ENCODE measurements at places on chromosomes 6 and 20.
A peak's percentile ranks its signal among the peaks of the same experiment; 100 is the strongest.

DNA sequence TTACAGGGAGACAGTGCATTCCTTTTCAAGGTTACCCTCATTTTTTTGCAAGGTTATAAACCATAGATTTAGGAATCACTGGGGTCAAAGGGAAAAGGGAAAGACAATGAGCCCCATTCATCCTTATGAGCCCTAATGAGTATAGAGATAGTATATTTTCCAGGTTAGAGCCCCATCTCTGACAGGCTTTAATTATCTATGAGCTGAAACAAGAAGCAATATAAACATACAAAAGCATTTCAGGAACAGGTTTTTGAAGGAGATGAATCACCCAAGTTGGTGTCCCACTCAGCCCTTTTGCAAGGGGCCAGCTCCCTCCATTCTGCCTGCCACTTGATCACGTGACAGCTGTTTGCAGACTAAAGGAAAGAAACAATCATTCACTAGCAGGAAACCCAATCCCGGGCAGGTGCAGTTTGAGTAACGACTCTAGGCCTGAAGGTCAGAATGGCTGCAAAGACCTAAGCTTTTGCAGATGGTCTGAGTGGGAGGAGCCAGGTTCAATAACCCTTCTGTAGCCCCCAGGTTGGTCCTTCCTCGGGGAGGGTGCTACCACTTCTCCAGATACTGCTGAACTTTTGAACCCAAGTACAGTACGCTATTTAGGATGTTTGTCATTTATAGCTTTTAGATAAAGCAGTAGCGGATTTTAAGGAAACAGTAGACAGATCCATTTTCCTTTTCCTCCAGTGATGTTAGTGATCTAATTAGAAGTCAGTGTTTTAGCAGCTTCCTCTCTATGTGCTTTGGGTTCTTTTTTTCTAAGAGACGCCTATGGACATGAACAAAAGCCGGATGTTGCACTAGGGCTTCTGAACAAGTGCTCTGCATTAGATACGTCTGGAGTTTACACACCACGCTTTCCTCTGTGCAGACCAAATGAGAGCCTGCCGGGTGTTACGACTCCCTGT lies 253.2 kb downstream of the SOX4 start:
- DNase-seq = peak; percentile 37

GRCh38 chr20:3733119-3733995 lies 872 bp downstream of the HSPA12B start:
- no peak for DNase-seq

DNA sequence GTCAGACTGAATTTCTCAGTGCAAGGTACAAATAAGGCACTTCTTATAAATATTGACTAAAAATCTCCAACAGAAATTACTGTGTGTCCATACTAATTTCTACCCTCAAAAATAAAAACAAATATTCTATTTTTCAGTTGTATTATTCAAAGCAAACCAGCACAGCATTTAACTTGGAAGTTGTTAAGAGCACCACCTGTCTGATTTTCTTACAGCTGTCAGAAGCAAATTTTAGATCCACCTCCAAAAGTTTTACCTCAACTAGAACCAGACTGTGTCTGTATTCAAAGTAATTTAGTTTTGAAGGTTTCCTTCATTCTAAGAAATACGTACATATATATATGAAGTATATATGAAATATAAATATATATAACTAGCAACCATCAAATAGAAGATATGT lies 1.2 kb downstream of the TRDN start:
- DNase-seq = no peak

DNA sequence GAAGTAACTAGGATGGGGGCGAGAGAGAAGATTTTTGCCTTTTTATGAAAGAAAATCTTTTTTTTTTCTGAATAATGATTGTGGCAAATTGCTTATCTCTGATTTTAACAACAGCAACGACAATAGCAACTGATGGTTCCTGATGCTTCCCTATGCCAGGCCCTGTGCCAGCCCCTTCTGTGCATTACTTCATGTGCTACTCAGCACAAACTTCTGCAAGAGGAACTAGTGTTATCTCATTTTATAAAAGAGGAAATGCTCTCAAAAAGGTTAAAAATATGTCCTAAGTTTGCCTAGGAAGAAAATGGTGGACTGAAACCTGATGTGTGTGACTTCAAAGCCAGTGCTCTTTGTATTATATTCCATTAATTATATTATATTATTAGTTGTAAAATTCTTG lies 74.0 kb upstream of the RALGAPA2 start:
- no peak for DNase-seq

GRCh38 chr6:163391985-163392384 lies 22.5 kb upstream of the QKI start:
- DNase-seq = no peak

GRCh38 chr6:45423824-45424450 lies 46.2 kb upstream of the SUPT3H start:
- no peak for DNase-seq

DNA sequence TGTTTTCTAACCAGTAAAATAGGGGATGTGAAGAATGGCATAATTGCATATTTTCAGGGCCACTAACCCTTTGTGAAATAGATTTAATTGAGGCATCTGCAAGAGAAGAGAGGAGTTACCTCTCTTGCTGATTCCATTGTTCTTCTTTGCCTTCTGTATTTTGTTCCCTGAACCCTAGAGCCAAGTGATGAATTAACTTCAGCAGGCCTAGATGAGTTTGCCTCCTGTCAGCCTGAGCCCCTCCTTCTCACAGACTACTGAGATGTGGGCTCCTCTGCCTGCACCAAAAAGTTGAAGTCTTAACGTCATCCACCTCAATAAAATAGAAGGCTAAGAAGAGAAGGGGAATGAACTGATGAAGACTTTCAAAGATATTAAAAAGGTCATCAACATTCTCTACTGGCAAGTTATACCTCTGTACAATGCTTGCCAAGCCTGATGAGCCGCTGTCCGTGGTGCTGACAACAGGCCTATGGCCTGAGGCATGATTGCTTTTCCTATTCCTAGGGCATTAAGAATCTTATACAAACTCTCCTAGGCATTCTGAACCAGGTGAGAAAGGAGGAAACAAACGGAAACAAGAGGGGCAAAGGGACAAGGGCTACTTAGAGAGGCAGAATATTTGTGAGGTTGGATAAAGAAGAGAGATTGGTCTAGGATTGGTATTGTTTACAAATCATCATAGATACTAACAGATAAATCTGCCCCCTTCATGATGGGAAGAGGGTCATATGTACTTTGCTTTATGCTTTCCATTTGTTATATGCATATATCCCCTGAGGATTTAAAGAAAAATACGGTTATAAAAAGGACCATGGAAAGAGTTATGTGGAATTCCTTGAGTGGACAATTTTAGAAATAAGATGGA lies 46.8 kb downstream of the CD24 start:
- peak; percentile 42 for DNase-seq

- no peak for DNase-seq
These were observed 37.3 kb downstream of the PSMG4 start for GRCh38 chr6:3296078-3296477.

- DNase-seq = no peak
These were observed 17.1 kb downstream of the NTSR1 start for GRCh38 chr20:62725596-62726268.

GRCh38 chr6:125301435-125302391 lies at the start of gene HDDC2:
HDDC2 (minus strand) TSS chr6:125301967; CDS start chr6:125301932, 35 bp downstream.
- DNase-seq = peak; percentile 76

DNA sequence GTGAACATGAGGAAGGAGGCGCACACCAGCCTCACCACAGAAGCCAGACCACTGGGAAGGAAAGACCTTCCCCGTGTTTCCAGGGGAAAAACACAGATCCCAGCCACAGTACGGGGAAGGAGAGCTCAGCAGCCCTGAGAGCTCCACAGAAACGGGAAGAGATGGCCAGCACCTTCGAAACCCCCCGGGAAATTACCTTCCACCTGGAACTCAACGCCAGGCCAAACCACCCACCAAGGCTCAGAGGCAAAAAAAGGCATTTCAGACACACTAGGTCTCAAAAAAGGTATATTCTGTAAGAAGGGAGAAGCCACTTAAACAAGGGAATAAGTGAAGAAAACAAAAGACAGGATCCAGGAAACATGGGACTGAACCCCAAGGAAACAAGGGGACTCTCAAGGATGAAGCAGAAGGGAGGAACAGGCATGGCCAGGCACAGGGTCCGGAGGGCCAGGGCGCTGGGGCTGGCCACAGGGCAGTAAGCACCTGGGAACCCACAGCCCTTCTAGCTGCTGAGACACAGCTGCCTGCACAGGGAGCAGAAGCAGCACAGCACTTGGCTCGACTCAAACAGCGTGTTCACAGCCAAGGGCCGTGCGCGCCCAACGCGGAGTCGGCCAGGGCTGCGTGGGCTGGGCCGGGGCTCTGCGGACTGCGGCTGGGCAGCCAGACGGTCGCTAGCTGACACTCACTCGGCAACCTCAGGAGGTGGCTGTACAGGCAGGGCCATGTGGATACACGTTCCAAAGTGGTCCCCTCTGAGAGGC lies 44.6 kb downstream of the TAF4 start:
- DNase-seq = peak; percentile 42

- no peak for DNase-seq
These were observed 14.3 kb upstream of the MAP1LC3A start for GRCh38 chr20:34544109-34544796.

- no peak for DNase-seq
These were observed 106.3 kb upstream of the RIPOR2 start for GRCh38 chr6:25042036-25042521.

- peak; percentile 73 for DNase-seq
These were observed at the start of gene BCAS4 for GRCh38 chr20:50794846-50795634. BCAS4 (plus strand) TSS chr20:50795061; CDS start chr20:50795084, 23 bp downstream.

DNA sequence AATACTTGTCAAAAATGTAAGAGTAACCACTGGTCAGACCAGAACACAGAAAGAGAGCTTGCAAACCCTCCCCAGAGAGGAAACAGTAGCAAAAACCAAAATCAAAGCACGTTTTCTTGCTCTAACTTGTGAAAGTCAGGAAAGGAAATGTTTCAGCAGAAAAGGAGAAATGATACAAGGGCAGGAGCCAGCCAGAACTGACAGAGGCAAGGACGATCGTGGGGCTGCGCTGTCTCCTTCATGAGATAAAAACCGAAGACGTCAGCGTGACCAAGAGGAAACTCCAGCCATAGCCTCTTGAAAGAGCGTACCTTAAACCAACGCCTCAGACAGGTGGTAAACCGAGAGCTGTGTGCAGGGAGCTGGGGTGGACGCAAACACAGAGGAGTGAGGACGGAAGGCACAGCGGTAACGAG lies 27.5 kb downstream of the LAMA5 start:
- no peak for DNase-seq

GRCh38 chr20:57617079-57617795 lies 3.0 kb downstream of the ZBP1 start:
- no peak for DNase-seq

- DNase-seq = no peak
These were observed 54.6 kb upstream of the POLR1H start for GRCh38 chr6:30006170-30007131.

DNA sequence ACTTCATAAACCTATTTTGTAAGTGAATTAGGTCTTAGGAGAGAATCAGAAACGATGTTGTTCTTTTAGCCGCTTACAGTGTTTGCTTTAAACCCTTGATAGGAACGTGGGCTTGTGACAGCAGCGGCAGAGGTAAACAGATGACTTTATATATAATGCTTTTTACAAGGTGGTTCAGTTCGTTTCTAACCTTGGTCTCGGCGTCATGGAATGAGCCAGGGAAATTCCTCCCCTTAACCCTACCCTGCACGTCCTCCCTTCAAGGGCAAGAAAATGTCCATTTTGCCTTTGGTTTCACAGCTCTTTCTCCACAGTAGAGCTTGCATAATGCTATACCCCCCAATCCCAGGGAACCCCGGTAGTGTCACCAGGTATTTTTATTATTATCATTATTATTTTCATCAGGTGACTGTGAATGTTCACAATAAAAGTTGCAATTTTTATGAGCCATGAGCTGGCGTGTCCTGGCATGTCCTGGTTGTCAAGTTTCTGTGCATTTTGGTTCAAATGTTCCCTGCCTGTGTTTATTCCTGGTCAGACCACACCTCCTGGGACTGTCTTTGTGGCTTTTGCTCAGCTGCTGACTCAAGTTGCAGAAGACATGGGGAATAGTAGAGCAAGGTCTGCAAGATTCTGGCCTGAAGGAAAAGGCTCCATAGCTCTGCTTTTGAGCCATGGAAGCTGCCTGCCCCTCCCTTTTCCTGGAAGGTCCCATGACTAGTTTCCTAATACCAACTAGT lies 112.8 kb upstream of the BMP2 start:
- DNase-seq = peak; percentile 35

DNA sequence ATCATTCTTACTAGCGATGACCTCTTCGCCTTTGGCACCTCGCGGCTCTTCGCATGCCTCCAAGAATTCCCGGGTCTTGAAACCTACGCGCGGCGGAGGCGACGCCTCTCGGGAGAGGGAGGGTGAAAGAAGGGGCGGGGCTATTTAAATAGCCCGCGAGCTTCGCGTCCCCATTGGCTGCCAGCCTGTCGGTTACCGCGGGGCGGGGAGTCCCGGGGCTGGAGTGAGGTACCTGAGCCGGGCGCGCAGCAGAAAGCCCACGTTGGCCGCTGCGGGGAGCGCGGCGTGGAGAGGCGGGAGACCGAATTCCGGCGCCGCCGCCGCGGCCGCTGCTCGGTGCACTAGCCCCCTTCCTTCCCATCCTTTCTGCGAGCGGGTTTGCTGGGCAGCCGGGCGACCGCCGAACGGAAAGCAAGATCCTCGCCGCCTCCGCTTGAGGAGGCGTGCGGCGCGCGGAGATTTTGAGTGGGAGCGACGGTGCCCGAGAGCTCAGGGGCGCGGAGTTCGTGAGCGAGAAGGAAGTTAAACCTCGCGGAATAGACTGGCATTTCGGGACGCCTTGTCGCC lies at the start of gene BMP6:
BMP6 (plus strand) TSS at position 251 of the 567 bp plus-strand sequence. CDS start 857 bp downstream, outside the sequence.
- DNase-seq = peak; percentile 89

- DNase-seq = no peak
These were observed 586.0 kb upstream of the CHD6 start for GRCh38 chr20:42204109-42204660.

GRCh38 chr6:1796706-1797529 lies 187.2 kb downstream of the FOXC1 start:
- no peak for DNase-seq

GRCh38 chr20:32072168-32072750 lies 20.2 kb downstream of the HCK start:
- no peak for DNase-seq

DNA sequence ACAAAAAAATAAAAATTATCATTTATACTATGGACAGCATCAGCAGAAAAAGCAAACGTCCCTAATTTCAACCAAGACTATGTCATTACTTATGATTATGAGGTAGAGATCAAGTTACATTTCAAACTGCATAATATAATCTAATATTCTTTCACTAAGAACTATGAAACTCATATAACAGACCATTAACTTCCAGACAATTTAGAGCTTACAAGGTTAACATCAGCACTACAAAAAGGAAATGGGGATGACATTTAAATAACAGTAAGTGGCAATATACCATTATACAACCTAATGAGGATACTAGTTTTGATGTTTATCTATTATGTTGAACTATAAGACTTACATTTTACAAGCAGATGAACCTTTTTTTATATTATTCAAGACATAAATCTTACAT lies 261.0 kb upstream of the THEMIS start:
- DNase-seq = no peak

DNA sequence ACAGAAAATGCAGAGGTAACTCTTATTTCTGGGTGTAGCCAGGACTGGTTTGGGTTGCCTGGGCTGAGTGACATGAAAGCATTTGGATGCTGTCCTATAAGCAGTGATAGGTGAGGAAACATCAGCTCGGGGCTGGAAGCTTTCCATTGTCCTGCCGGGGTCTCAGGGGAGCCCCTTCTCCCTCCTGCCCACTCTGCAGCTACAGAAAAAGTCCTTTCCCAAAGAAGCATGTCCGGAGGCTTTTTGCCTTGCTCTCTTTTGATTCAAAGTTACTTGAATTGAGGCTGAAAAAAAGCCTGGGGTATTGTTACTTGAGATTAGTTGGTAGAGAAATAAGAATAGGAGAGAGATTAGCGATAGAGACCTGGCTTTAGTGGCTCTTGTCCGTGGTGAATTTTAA lies 90.7 kb upstream of the ZNFX1 start:
- DNase-seq = no peak

Data from iris pigment epithelial cell (primary cell).